ENCODE measurements at places on chromosomes 6 and 20.

GRCh38 chr6:31826793-31827285 is 699 bp upstream of the HSPA1B start:
- no peak for DNase-seq

DNA sequence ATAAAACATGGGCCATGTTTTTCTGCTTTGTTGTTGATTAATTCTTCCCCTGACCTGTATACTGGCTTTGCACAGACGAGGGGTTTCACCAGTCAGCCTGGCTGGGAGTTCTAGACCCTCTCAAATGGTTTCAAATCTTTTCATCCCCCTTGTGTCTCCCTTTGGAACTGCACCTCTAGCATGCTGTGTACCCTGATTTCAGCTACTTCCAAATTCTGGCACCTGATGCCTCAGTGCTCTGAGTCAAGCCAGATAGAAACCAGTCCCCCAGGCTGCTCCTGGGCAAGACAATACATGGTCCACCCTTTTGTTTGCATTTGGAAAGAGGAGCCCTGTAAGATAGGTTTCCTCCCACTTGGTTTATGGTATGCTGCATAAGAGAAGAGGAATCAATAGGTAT is 290.2 kb downstream of the BTBD3 start:
- DNase-seq = no peak

DNA sequence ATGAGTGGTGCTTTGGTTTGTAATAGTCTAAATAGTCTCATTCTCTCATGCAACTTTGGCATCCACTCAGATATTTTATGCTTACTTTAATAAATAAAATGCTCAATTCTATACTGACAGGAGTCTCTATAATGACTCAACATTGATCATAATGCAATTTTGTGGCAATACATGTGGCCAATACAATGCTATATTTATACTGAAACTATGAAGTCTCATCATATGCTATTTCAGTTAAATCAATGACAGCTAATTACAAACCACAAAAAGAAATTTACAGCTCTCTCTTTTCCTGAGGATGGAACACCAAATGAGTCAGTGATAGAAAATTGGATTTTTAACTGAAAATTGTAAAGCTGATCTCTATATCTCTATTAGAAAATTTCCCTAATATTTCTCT is 77.1 kb downstream of the WASF1 start:
- no peak for DNase-seq

GRCh38 chr6:134207421-134207820 is 110.5 kb downstream of the SGK1 start:
- DNase-seq = no peak

- no peak for DNase-seq
These were observed 57.1 kb upstream of the AFDN start for GRCh38 chr6:167769408-167770190.

- no peak for DNase-seq
These were observed 123.2 kb upstream of the BMP5 start for GRCh38 chr6:55998576-55998975.

DNA sequence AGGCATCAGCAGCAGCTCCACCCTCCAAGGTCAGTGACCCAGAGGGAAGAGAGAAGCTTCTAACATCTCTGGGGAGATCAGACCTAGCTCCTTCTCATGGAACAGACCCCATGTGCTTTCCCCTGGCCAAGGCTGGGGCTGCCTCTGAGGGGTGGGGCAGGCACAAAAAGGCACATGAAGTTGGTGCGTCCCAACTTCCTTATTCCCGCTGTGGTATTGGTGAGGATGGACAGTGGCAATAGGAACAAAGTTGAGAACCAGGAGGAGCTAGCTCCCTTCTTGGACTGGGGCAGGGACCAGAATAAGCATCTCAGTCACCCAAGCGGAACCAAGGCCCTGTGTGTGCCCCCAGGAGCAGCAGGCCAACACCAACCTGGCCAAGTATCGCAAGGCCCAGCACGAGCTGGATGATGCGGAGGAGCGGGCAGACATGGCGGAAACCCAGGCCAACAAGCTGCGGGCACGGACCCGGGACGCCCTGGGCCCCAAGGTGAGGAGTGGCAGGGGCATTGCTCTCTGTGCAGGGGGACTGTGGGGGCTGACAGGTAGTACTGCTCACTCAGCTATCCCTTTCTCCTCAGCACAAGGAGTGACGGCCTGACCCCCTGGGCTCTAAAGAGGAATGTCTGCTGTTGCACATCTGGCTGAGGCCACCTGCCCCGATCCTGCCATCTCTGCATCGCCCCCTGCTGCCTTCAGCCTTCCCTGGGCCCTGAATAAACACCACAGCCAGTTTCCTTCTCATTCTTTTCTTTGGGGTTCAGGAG is 46.1 kb downstream of the MYH7B start:
- DNase-seq = no peak

- no peak for DNase-seq
These were observed 53.1 kb downstream of the MAP3K7 start for GRCh38 chr6:90533615-90534336.

DNA sequence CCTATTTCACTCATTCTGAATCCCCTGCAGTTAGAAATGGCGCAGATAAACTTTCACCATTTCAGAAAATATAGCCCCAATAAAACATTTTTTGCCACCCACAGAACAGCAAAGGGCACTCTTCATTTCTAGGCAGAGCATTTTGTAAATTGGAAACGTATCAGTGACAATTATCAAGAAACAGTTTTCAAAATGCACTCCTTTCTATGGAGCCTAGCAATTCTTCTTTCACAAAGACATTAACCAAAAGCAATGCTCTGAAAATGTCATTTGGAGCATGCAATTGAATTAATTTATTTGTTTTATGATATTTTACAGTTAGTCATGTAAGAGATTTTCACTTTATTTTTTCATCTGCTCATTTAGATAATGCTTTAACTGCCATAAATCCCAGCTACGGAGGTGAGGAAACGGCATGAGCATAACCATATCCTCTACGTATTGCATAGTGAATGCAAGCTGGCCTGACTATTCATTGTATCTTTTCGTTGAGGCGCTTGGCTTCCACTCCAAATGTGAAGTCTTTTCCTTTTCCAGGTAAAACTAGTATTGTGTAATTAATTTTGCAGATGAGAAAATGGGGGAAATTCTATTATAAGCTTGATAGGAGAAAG is 813.4 kb downstream of the C6orf118 start:
- no peak for DNase-seq

DNA sequence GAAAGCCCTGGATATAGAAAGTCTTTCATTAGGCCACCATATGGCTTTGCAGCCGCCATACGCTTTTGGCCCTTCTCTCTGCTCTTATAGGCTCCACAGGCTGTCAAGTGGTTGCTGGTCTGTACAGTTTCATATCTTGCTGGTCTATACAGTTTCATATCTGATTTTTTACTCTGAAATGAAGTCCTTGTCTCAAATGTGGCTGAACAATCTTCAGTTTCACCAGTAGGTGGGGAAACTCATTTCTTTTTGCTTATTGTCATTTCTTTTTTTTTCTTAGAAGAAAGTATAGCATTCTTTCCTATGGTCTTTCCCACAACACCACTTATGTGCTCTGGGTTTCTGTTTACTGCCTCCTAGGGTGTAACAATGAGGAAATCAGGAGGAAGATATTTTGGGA is 771.4 kb upstream of the MMS22L start:
- no peak for DNase-seq

- DNase-seq = no peak
These were observed 76.5 kb upstream of the TMEM170B start for GRCh38 chr6:11460837-11461661.

DNA sequence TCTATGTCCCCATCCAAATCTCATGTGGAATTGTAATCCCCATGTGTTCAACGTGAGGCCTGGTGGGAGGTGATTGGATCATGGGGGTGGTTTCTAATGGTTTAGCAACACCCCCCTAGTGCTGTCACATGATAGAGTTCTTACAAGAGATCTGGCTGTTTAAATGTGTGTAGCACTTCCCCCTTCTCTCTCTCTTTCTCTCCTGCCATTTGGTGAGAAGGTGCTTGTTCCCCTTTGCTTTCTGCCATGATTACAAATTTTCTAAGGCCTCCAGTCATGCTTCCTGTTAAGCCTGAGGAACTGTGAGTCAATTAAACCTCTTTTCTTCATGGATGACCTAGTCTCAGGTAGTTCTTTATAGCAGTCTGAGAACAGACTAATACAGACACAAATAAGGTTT is 165.4 kb downstream of the OGFRL1 start:
- DNase-seq = no peak

- DNase-seq = no peak
These were observed 160.1 kb upstream of the BEND3 start for GRCh38 chr6:107275330-107275865.

DNA sequence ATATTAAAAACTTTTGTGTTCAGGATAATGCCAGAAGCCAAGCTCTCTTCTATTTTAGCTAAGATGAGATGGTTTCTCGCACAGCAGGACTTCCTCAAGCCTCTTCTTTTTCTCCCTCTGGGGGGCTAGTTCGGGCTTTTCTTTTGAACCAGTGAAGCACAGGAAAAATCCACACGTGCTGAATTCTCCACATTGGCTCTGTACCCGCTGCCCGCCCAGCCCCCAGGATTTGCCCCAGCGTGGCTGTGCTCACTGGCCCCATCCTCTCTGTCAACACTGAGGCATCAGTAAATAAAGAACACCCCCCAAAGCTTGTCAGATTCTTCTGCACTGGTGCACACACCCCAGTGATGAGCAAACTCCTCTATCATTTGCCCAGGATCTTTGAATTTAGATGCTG is 232.8 kb downstream of the ZNF217 start:
- DNase-seq = no peak

- DNase-seq = no peak
These were observed 1.6 kb downstream of the FBXO5 start for GRCh38 chr6:152981219-152981618.

DNA sequence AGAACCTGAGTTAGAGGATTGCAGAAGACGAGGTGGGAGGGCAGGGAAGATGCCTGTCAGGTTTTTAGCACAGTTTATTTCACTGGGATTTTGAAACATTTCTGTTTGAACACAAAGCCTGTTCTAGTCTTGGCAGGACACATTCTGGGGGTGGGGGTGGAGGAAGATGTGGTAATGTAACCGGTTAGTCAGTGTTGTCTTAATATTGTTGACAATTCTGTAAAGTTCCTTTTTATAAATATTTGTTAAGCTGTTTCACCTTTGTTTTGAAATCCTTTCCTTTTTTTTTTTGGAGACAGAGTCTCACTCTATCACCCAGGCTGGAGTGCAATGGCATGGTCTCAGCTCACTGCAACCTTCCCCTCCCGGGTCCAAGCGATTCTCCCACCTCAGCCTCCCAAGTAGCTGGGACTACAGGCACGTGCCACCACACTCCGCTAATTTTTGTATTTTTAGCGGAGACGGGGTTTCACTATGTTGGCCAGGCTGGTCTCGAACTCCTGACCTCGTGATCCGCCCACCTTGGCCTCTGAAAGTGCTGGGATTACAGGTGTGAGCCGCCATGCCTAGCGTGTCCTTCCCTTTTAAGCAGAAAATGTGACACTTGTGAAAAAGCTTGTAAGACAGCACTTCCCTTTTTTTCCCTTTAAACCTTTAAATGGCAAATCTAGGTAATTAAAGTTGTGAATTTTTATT is 20.2 kb downstream of the SLC9A8 start:
- no peak for DNase-seq

- peak; percentile 19 for DNase-seq
These were observed 138.0 kb upstream of the RREB1 start for GRCh38 chr6:6969761-6970223.

DNA sequence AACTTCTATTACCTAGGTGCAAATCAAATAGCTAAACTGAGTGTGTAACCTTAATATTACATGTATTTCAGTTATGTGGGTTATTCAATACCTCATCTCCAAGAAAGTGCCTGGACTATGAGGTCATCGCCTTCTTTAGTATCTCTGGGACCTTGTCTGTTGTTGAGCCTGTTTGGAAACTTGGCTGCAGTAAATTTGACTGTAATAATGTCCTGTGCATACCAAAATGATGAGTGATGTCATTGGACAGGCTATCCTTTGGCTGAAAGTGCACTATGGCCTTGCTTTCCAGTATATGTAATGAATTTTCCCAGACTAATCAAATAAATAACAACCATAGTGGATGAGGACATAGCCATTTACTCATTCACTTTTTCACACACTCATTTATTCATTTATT is 455.1 kb downstream of the ADGRB3 start:
- DNase-seq = no peak

GRCh38 chr20:46618316-46619100 is 32.8 kb downstream of the SLC13A3 start:
- DNase-seq = no peak
